ENCODE measurements at places on chromosomes 3 and 15.

GRCh38 chr3:28612232-28612631 is 263.6 kb upstream of the AZI2 start:
- no peak for DNase-seq

DNA sequence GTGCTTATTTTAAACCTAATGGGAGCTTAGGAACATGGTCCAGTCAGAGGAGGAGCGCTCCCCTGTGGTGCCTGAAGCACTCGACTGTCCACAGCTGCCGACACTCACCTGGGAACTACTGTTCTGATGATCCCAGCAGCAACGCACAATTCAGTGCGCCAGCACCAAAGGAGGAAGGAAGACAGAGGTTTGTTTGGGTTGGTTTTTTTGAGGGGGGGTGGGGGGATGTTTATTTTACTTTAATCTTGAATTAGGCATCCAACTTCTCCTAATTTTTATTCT is 48.8 kb upstream of the VGLL4 start:
- no peak for DNase-seq

- no peak for DNase-seq
Observed at GRCh38 chr15:85943151-85943550, 136.5 kb upstream of the AGBL1 start.

DNA sequence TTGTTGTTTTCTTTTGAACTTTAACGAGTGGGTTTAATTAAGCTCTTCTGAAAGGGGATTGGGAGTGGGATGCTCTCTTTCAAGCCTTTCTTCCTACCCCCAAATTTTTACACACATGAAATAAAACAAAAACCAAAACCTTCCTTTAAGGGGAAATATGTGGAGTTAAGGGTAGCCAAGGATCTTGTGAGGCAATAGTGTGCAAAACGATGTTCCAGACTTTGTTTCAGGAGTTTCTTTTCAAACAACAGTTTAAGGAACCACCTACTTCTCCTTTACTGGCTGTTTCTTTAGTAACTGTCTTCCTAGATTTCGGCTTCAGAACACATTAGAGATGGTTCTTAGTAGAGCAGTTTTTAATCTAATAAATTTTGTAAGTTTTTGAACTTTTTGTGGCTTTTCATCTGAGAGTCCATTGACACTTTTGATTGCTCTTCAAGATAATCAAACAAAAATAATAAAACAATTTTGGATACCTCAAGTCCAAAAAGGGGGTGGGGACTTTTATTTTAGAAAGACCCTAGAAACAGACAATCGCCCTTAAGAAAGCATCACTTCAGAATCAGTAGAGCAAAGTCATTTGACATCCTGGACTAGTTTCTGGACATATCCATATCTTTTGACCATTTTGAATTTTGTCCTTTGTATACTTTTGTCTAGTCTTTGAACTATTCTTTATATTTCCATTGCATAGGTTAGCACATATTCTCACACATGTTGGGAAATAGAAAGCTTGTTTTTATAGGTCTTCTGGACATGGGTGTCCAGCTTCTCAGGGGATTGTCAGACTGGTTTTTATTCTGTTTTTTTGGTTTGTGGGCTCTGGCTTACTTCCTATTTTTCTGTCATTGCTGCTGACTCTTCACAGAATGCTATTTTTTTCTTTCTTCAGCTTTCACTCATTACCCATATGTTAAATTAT is 6.0 kb downstream of the DIPK2A start:
- no peak for DNase-seq

DNA sequence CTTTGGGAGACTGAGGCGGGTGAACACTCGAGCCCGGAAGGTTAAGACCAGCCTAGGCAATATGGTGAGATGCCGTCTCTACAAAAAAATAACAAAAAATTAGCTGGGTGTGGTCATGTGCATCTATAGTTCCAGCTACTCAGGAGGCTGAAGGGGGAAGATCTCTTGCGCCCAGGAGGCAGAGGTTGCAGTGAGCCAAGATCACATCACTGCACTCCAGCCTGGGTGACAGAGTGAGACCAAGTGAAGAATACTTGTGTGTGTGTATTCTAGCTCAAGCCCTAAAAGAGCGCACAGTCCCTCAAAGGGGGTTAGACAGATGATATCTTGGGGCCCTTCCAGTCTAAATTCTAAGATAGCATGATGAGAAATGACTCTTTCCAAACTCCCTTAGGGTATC is 23.7 kb downstream of the DAPK2 start:
- DNase-seq = no peak

DNA sequence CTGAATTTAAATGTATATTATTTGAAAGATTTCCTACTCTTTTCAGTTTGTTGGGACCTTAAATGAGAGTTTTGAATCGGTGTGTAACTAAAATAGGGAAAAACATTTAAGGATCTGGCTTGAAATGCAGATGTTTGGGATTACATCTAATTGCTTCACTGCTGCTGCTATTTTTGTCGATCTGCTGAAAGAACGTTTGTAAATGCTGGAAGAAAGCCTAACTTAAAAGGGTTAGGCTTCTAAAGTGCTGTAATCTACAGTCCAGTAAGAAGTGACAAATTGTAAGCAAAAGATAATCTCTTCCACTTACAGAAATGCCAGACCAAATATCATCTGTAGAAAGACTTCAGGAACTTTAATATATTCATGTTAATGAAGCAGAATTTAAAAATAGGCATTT is 691.6 kb downstream of the ZNF385D start:
- DNase-seq = no peak

DNA sequence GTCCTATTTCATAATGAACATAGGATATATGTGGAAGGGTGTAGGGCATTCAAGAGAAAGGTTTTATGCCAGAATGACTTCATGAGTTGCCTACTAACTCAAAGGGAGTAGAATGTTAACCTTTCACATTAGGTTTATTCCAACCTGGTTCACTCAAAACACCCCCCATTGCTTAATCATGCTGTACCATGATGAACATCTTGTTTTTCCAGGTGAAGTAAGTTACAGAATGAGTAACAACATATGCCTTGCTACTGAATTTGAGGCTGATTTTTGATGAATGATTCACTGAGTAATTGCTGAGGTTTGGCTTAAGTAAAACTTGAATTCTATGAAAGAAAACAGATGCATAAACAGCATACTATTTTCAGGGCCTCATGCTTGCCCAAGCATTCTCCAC is 5.9 kb upstream of the CLDN16 start:
- DNase-seq = peak; percentile 68

DNA sequence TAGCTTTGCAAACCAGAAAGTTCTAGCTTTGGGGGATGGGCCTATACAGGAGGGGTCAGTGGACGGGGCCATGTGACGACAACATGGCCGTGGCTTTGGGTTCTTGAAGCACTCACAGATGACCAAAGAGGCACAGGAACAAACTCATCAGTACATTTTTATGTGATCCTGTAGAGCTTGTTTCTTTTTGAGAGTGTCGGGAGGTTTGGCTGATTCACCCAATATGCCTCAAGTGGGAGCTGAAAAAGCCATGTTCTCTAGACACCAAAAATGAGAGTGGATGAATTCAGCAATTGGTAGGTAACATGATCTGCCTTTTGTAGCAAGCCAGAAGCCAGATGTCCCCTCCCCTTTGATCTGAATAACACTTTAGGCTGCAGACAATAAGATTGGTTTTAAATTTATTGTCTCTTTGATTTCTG is 30.1 kb downstream of the GREM1 start:
- no peak for DNase-seq

GRCh38 chr3:15180042-15180611 is 25.9 kb upstream of the CAPN7 start:
- no peak for DNase-seq

GRCh38 chr15:95970326-95970725 is 360.2 kb upstream of the NR2F2 start:
- DNase-seq = no peak

DNA sequence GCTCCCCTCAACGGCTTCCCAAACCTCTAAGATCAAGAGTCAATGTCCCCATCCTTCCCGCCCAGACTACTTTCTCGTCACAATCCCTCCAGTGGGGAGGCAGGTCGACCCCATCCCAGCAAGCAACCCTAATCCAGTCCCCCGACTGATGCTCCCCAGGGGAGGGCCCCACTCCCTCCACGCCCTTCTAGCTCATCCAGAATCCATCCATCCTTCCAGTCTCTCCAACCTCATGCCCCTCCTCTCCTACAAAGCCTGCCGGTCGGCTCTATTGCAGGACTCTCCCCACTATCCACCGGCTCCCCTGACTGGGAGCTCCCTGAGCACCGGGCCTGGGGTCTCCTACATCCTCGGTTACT is 1.3 kb downstream of the ADAMTS7 start:
- DNase-seq = no peak

- no peak for DNase-seq
Observed at GRCh38 chr15:59993950-59994401, 10.1 kb upstream of the FOXB1 start.

- DNase-seq = no peak
Observed at GRCh38 chr3:134235577-134236076, 15.0 kb downstream of the RYK start.

- no peak for DNase-seq
Observed at GRCh38 chr15:45869034-45869668, 234.3 kb downstream of the SQOR start.

GRCh38 chr3:174884776-174885568 is 25.8 kb downstream of the NAALADL2 start:
- no peak for DNase-seq

- DNase-seq = peak; percentile 40
Observed at GRCh38 chr15:91921188-91921842, 67.8 kb downstream of the SLCO3A1 start.

- peak; percentile 9 for DNase-seq
Observed at GRCh38 chr3:119630128-119630879, 30.1 kb downstream of the POPDC2 start.

DNA sequence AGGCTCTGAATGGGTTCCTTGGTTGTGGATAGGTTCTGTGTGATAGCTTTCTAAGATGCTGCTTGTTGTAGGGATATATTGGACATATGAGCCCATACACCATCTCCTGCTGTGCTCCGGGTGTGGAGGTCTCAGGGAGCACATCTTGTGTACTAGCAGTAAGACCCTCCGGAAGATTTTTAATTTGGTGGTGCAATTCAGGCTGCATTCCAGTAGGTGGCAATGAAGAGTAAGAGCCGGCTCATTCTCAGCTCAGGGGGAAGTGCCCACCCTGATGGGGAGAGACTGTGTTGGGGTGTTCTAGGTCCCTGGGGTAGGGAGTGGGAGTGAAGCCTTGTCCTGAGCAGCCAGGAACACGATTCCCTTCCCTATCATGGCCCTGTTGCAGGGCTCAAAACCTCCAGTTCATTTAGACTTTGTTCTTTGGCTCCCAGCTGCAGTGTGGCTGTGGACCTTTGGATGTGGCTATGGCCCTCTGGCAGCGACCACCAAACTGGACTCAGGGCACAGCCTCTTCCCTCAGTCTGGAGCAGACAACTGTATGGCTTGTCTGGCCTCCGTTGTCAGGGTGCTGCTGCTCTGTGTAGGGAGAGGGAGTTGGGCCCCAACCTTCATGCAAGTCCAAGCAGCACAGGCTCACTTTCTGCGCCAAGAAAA is 104.7 kb downstream of the UNC13C start:
- DNase-seq = no peak

DNA sequence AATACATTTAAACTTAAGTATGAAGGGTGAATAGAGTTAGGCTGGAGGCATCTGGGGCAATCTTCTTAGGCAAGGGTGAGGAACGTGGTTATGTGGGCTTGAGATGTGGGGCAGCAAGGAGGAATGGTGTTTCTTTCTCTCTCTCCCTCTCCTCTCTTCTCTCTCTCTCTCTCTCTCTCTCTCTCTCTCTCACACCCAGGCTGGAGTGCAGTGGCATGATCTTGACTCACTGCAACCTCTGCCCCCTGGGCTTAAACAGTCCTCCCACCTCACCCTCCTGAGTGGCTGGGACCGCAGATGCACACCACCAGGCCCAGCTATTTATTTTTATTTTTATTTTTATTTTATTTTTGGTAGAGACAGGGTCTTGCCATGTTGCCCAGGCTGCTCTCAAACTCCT is 4.0 kb upstream of the MGA start:
- no peak for DNase-seq

GRCh38 chr3:89690646-89691045 is 583.2 kb downstream of the EPHA3 start:
- DNase-seq = peak; percentile 65

GRCh38 chr3:40096661-40097111 is 212.8 kb upstream of the EIF1B start:
- DNase-seq = peak; percentile 20

GRCh38 chr15:29988701-29989100 is 94.1 kb upstream of the GOLGA8J start:
- DNase-seq = peak; percentile 3

GRCh38 chr3:125059488-125060245 is 3.9 kb upstream of the HEG1 start:
- DNase-seq = no peak

DNA sequence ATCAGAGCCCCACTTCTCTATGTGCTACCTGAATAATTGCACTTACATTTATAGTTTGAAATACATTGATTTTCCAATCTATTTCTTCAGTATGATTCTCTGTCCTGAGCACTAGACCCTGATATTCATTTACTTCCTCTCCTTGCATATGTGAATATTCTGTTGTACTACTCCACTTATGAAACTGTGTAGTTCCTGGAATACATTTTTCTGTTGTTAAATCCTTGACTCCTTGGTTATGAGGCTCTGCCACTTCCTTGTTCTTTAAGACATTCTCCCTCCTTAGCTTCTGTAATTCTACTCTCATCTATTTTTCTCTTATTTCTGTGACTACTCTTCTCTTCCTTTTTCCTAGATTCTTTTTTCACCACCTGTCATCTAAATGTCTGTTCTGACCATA is 12.9 kb upstream of the MGA start:
- no peak for DNase-seq

GRCh38 chr3:13236557-13237173 is 163.4 kb upstream of the IQSEC1 start:
- no peak for DNase-seq

GRCh38 chr3:52321481-52321880 is 5.4 kb downstream of the DNAH1 start:
- DNase-seq = no peak

- no peak for DNase-seq
Observed at GRCh38 chr15:43211224-43211735, 9.5 kb downstream of the EPB42 start.

DNA sequence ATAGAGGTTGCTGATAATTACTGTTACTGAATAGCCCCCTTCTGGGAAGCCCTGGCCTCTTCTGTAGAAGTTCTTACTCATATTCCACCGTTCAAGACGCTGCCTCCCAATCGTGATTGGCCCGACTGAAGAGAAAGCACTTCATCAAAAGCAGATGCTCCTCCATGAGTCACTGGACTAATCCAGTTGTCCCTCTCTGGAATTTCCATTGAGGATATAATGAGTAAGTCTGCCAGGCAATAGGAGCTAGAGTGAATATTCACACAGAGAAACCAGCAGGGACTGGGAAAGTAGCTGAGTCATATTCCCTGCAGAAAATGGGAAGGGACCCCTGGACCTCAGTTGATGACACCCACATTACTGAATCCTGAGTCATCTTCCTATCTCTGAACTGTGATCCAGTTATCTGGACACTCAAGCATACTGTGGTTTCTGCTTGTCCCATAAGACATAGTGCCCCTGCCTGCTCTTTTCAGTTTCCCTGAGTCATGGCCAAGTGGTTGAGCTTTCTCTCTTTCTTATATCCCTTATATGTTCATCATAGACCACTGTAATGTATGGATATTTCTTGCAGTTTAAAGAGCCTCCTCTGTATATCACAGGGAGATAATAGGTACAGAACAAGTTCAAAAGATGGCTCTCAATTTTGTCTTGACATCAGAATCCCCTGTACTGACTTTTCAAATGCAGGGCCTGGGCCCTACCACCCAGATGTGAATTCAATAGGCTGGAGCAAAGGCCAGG is 151.2 kb upstream of the CDIN1 start:
- peak; percentile 92 for DNase-seq

GRCh38 chr15:22806156-22806555 is 19.7 kb downstream of the NIPA1 start:
- DNase-seq = no peak

- peak; percentile 31 for DNase-seq
Observed at GRCh38 chr3:17707813-17708543, 34.5 kb downstream of the TBC1D5 start.
